GM23338 (cell line): ENCODE measurements at places on chromosomes 1 and 21. TPM values are rescaled to one million over a fixed set of nuclear protein-coding genes. Genes with fewer than 3 reads are reported as not detected.
A peak's percentile ranks its signal among the peaks of the same experiment; 100 is the strongest.

DNA sequence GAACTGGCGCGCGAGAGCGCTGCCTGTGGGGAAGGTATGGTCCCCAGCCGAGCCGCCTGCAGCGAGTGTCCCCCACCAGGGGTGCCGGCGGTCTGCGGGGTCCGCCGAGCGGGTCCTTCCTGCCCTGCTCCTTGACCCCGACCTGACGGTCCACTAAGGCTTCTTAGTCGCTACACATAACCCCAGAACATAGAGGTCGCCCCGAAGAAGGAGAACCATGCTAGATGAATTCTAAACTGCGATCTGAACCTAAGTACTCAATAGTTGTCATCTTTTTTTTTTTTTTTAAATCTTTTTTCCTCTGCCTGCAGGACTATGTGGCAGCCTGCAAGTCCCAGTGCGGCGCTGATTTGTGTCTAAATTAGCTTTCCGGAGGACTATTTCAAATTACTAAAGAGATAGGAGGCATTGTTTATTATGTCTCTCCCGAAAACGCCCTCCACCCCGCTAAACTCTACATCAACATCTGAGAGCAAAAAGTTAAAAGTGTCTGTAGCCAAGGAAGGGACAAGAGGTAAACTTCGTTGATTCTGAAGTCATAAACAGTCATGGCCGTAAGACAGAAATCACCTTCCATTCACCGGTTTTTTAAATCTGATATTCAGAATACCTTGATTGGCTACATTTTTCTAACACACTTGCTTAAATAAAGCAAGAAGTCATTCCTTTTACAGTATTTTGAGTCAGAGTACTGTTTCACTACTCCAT, 476 bp downstream of the AXDND1 start:
- no peaks in the 10 kb centered on the region for H3K27me3 ChIP-seq
- H3K4me1 ChIP-seq, result no peaks in the 10 kb centered on the region; the same call in 1 of the 2 replicates
- peak overlapping the region; percentile 91 for H3K4me3 ChIP-seq

GRCh38 chr1:101006553-101006952, 19.0 kb downstream of the DPH5 start:
- H3K4me3 ChIP-seq, result no peak overlapping the region
- DNase-seq, result no peak
- no peaks in the 10 kb centered on the region for H3K27me3 ChIP-seq

Gene ADAMTSL4
- total RNA-seq, result 3.6 and 5.3 TPM in 2 replicates

DNA sequence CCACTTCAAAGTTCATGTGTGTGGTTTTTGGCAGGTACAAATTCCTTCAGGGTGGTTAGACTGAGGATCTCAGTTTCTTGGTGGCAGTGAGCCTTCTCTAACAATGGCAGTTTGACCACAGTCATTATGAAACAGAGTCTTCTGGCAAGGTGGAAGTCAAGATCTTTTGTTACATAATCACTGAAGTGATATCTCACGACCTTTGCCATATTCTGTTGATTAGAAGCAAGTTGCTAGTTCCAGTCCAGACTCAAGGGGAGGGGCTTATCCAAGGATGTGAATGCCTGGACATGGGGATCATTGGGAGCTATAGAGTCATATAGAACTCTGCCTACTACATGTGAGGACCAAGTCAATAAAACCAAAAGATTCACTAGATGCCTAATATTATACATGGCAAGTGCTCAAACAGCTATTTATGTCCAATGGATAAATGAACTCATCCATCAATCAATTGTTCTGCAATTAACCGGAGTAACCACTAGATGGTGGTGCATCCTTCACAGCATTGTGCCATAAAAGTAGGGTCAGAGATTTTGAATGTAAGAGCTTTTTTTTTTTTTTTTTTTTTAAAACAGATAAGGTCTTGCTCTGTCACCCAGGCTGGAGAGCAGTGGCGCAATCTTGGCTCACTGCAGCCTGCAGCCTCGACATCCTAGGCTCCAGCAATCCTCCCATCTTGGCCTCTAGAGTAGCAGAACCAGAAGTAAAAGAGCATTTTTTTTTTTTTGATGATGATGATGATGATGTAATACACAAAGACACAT, 131.9 kb downstream of the CRB1 start:
- H3K4me1 ChIP-seq, result peaks cover 4% of the 10 kb centered on the region; the same call in 1 of the 2 replicates
- H3K27ac ChIP-seq, result no peak overlapping the region
- no peaks in the 10 kb centered on the region for H3K36me3 ChIP-seq
- H3K4me3 ChIP-seq, result no peak overlapping the region
- H3K27me3 ChIP-seq, result no peaks in the 10 kb centered on the region
- DNase-seq, result peak; percentile 79

Gene HPCA
- total RNA-seq, result 0.35 and 0.62 TPM in 2 replicates

DNA sequence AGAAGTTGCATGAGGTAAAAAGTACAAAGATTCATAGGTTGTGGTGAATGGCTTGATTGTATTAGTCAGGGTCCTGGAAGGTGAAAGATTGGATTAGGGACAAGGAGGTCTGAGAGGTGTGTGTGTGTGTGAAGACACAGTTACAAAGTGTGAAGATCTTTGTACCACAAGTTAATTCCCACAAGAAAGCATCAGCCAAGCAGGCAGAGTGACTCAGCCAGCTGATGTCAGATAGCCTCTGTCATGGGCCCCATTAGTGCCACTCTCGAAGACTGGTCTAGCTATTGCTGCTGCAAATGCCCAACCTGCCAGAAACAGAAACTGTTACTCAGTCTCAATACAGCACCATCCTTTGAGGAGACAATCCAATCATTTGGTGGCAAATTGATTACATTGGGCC, 96.5 kb downstream of the DTL start:
- DNase-seq, result no peak
- peaks cover 7% of the 10 kb centered on the region for H3K4me1 ChIP-seq
- no peaks in the 10 kb centered on the region for H3K27me3 ChIP-seq
- H3K36me3 ChIP-seq, result no peaks in the 10 kb centered on the region
- no peak overlapping the region for H3K27ac ChIP-seq

GRCh38 chr1:14546416-14546815, 52.1 kb upstream of the KAZN start:
- no peak overlapping the region for H3K4me3 ChIP-seq
- no peak overlapping the region for H3K27ac ChIP-seq
- DNase-seq, result no peak
- peaks cover 17% of the 10 kb centered on the region for H3K4me1 ChIP-seq
- no peaks in the 10 kb centered on the region for H3K36me3 ChIP-seq

Gene TTC34
- total RNA-seq, result 0.31 and 0.35 TPM in 2 replicates

- no peak overlapping the region for H3K27ac ChIP-seq
- no peak for DNase-seq
- peaks cover 15% of the 10 kb centered on the region for H3K36me3 ChIP-seq
- H3K4me3 ChIP-seq, result peak overlapping the region; percentile 78
- peaks cover 23% of the 10 kb centered on the region for H3K27me3 ChIP-seq
These were observed 940 bp downstream of the NES start for GRCh38 chr1:156676114-156676819.

DNA sequence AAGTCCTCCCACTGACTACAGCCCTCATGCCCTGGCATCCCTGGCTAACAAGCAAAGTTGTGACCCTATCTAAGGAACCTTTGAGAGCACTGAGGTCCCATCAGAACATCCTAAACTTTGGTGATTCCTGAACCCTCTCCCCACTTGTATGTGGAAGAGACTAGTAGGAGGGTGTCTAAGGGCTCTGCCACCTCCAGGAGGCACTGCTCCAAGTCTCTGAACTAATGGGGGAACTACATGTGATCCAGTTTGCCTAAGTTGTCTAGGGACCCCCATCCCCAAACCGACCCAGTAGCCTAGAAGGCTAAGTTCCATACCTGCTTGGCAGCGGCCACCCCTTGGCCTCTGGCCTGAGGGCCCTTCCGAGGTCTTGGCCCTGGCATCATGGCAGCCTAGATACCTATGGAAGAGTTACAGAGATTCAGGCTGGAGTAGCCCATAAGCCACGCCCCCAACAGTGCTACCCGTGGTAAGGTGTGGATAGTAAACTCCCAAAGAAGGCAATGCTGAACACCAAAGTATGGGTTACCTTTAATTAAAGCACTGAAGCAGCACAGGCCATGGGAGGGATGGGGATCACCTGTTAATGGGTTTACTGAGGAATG, 1.7 kb downstream of the CC2D1B start:
- no peak overlapping the region for H3K27ac ChIP-seq
- H3K27me3 ChIP-seq, result no peaks in the 10 kb centered on the region
- H3K36me3 ChIP-seq, result peaks cover 9% of the 10 kb centered on the region; the same call in 1 of the 2 replicates
- H3K4me3 ChIP-seq, result peak overlapping the region; percentile 95; the same call in 1 of the 2 replicates
- peak; percentile 42 for DNase-seq

DNA sequence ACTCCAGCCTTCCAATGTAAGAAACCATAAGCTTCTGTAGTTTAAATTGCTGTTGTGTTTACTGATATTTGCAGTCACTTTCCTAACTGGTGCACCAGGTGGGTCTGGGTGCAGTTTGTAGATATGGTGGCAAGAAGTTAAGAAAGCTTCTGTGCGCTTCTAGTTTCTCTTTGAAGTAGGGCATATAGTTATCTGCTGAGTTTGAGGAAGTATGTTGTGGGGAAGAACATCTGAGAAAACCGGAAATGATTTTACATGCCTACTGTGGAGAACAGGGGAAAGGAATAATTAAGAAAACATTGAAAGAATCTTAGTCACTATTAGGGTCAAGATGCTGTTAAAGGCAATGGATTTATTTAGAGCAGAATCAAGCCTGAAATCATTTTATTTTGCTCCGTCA, 14.9 kb upstream of the SLC44A5 start:
- no peak overlapping the region for H3K27ac ChIP-seq
- no peak for DNase-seq
- no peak overlapping the region for H3K4me3 ChIP-seq
- no peaks in the 10 kb centered on the region for H3K36me3 ChIP-seq
- no peaks in the 10 kb centered on the region for H3K27me3 ChIP-seq
- peaks cover 20% of the 10 kb centered on the region for H3K4me1 ChIP-seq

Gene EDARADD
- total RNA-seq, result 3.1 and 4.4 TPM in 2 replicates

- H3K4me1 ChIP-seq, result no peaks in the 10 kb centered on the region
- H3K36me3 ChIP-seq, result peaks cover 4% of the 10 kb centered on the region; the same call in 1 of the 2 replicates
- DNase-seq, result no peak
- H3K27me3 ChIP-seq, result no peaks in the 10 kb centered on the region
- H3K4me3 ChIP-seq, result no peak overlapping the region
These were observed 18.1 kb downstream of the PLOD1 start for GRCh38 chr1:11952455-11953109.

Gene FAM131C
- 0.74 and 1.3 TPM in 2 replicates for total RNA-seq

- peak; percentile 61 for DNase-seq
- peaks cover 42% of the 10 kb centered on the region for H3K4me1 ChIP-seq
- H3K27me3 ChIP-seq, result no peaks in the 10 kb centered on the region
- H3K4me3 ChIP-seq, result peak overlapping the region; percentile 53; the same call in 1 of the 2 replicates
These were observed 11.2 kb downstream of the MEF2D start for GRCh38 chr1:156489166-156489934.

Gene SLC30A2
- total RNA-seq, result 0.07 TPM in 1 of 2 replicates, not detected in the other
